ELF-1 (cell line): ENCODE measurements at places on chromosomes 7 and 10.

DNA sequence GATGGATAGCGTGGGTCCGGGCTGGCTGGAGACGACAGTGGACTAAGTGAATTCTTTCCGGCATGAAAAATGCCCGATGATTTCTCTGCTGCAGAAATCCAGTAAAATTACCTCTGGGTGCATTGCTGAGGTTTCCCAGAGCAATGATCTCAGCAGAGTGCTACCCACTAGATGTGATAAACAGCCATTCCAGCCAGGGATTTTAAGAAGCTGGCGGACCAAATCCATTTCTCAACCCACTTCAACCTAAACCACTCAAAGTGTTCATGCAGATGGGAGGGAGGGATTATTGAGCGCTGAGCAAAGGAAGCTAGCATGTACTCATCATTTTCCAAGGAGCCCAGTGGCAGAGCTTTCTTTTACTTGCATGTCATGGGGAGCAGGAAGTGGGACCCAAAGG is 116.7 kb downstream of the PRKCQ start:
- no peak for DNase-seq

GRCh38 chr10:34254596-34254995 is 560.5 kb downstream of the PARD3 start:
- DNase-seq: no peak

DNA sequence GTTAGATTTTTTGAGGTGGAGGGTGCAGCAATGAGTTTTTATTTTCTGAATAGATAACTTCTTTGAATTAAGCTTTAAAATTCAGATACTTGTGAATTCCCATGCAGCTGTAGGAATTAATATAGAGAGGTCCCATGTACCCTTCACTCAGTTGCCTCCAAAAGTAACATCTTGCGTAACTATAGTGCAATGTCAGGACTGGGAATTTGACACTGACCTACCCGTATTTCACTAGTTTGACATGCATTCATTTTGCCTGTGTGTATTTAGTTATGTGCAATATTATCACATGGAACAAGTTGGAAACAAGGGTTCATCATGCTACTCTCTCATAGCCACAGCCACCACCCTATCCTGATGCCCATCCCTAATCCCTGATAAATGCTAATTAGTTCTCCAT is 147.1 kb upstream of the IGFBP3 start:
- DNase-seq: no peak

DNA sequence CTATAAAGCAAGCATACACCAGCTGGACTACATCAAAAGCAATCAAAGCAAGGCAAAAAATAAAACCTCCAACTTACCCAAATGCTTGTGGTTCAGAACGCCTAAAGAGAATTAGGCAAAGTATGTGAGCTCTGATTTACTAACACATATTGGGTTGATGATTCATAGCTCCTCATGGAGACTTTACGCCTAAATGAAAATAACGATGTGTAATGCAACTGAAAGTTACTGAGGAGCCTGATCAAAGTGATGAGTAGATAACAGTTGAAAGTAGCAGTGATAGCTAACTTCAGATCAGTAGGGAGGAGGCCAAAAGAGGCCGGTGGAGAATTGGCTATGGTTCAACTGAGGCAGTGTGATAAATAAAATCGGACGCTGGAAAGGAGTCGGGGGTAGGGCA is 85.0 kb downstream of the MPP7 start:
- DNase-seq: no peak

DNA sequence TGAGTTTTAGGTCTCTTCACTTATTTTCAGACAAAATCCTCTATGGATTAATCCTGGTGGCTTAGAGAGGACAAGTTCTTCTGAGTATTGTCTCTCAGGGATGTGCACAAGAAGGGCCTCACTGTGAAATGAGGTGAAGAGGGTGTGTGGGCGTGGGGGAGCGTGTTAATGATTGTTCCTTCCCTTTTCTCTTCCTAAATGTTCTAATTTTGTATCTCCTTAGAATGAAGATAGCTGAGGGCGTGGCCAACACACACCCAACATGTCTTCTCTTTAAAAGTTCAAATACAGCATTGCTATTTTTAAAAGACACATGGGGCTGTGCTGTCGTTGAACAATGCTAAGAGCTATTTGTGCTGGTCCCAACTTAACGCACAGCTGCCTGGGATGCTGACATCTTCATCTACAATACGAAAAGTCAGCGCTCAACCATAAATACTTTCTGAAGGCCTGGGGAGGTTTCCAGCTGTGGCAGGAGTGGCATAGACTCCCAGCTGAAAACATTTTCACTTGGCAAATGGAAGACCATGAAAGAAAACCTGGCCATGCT is 135.9 kb downstream of the JCAD start:
- no peak for DNase-seq

DNA sequence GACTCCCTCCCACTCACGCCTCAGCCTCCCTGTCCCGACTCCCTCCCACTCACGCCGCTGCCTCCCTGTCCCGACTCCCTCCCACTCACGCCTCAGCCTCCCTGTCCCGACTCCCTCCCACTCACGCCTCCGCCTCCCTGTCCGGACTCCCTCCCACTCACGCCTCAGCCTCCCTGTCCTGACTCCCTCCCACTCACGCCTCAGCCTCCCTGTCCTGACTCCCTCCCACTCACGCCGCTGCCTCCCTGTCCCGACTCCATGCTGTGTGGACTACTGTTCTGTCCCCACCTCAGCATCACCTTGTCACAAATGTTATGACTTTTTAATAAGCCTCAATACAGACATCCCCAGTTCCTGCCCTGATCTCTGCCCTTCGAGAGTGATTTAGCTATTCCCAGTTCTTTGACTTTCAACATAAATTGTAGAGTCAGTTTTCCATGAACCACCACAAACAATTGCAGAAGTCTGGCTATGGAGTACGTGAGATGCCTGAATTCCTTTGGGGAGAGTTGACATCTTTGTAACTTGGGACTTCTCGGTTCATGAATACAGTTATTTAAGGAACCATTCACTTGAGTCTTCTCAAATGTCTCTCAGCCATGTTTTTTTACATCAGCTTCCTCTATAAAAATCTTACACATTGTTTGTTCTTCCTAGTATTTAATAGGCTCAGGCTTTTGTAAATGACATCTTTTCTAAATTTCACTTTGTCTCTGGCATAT is 71.9 kb downstream of the FOXL3 start:
- DNase-seq: no peak

- DNase-seq: no peak
Observed at GRCh38 chr7:130394421-130395195, 14.3 kb downstream of the CPA1 start.

GRCh38 chr7:99460651-99461050 is 5.3 kb downstream of the ATP5MF start:
- DNase-seq: no peak

DNA sequence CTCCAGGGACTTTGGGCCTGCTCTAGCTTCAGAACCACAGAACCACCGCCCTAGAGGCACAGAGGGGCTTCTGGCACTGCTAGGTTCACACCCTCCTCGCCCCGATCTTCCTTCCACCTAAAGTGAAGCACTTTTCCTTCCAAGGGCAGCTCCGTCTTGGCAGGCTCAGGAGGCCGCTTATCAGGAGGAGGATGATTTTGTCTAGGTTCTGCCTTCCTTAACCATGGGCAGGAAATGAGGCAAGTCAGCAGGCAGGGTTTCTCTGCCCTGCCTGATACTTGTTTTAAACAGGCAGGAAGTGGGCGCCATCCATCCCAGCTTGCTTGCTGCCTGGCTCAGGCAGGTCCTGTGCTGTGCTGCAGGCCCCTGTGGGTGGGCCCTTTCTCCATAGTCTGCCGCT is 8.3 kb upstream of the ATP6V0E2 start:
- DNase-seq: no peak

- DNase-seq: no peak
Observed at GRCh38 chr10:69814251-69814650, 12.5 kb downstream of the COL13A1 start.

GRCh38 chr10:3042589-3042988 is 24.8 kb upstream of the PFKP start:
- no peak for DNase-seq

DNA sequence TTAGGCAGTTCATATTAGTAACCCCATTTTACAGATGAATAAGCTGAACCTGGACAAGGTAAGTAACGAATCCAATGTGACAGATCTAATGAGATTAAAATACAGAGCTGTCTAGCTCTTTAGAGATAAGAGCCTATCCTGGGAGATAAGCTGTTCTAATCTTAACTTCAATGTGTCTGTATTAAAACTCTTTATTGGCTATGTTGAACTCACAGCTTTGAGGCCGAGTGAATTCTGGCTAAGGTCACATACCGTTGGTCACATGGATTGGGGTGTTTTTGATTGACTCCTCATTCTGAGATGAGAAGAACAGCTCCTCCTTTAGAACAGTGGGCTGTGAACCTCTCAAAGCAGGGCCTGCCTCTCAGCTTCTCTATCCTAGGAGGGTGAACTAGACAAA is 113.4 kb upstream of the EEPD1 start:
- no peak for DNase-seq

- peak; percentile 78 for DNase-seq
Observed at GRCh38 chr10:124616040-124616835, 127.9 kb downstream of the FAM53B start.

- peak; percentile 18 for DNase-seq
Observed at GRCh38 chr10:44172883-44173607, 211.9 kb downstream of the CXCL12 start.

- peak; percentile 70 for DNase-seq
Observed at GRCh38 chr7:22668971-22669401, 58.0 kb upstream of the IL6 start.

- DNase-seq: no peak
Observed at GRCh38 chr7:18834577-18834976, 282.9 kb downstream of the TWIST1 start.

DNA sequence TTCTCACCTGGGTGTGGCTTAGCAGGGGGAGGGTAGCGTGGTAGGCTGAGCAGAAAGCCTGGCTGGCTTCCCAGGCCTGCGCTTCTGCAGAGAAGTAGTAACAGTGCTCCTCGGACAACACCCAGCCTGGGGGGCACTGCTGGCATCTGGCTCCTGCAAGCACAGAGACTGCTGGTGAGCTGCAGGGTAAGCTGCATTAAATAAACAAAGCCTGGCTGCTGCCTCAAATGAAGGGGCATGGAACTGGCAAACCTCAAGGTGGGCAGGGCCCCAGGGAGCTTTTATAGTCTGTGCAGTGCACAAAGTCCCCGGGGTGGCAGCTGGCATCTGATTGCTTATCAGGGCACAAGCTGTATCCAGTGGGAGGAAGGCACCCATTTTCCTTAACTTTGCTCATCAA is 3.9 kb downstream of the KLRG2 start:
- no peak for DNase-seq

GRCh38 chr10:97222326-97222961 is 36.7 kb upstream of the SLIT1 start:
- DNase-seq: peak; percentile 82

- DNase-seq: no peak
Observed at GRCh38 chr10:120538091-120538490, 81.1 kb downstream of the PLPP4 start.

DNA sequence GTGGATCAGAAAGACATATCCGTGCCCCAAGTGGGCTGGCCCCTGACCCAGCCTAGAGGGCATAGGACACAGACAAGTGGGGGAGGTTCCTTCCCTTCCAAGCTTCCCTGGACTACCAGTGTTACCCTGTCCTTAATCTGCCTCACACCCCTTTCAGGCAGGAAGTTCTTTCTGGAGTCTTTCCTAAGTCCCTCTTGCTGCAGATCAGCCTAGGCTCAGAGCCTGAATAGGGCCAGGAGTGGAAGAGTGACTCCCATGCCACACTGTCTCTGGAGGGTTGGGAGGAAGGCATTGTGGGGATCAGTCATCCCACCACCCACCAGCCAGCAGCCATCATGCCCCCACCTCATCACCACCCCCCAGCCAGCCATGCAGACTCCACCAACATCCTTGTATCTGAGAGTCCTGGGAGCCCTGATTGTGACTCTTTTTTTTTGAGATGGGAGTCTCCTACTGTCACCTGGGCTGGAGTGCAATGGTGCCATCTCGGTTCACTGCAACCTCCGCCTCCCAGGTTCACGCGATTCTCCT is 22.6 kb downstream of the POLL start:
- DNase-seq: no peak

GRCh38 chr10:65891073-65891981 is 1034.5 kb upstream of the LRRTM3 start:
- DNase-seq: no peak

DNA sequence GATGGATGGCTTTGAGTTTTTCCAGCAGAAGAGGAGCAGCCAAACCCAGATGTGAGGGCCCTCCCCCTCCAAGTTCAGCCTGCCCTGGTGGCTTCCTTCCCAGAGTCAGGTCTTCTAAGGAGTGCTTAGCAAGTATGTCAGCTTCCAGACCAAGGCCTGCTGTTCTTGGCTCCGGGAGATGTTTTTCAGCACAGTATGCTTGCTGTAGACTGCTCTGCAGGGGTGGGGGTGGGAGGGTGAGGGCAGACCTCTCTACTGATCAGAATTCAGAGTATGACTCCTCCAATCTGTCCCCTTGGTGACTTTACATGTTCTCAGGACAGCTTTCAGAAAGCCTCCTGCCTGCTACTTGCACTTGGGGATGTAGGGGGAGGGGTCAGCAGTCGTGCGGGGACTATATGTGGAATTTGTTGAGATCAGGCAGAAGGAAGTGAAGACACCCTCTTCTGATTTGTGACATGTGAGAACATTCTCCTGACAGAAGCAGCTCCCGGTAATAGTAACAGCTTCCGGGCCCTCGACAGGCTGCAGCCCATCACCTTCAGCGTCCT is 516.4 kb upstream of the ZMIZ1 start:
- peak; percentile 45 for DNase-seq

- no peak for DNase-seq
Observed at GRCh38 chr7:103914147-103914899, 75.1 kb downstream of the RELN start.

DNA sequence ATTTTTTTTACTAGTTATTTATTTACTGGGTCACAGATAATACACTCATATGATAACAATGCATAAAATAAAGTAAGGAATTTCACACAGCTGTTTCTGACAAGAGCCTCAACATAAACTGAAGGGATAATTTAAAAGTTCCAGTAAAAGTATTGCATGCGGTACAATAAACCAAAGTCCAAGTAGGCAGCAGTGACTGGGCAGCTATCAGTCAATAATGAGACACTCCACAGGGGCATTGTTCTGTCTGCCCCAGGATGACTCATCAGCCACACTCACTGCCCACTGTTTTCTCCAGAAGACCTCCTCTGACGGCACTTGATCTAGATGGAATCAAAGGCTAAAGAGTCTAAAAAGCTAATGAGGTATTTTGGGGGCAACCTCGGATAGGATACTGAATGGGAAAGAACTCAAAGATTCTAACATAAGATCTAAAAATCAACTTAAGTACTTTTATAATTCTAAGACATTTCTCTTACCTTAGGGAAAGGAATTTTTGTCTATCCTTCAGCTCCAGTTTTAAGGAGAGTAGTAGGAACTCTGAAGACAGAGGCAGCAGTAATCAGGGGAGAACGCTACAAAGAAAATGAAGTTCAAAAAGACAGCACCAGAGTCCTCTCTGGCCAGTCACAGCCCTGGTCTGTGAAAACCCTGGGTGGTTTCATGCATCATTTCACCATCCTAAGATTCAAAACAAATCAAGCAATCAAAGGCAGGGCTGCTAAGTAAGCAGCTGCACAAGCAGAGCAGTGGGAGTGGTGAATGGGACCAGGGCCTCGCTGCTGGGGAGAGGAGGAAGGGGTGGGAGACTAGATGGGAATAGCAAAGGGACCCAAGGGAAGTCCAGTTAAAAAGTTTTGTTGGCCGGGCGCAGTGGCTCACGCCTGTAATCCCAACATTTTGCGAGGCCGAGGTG is 175.1 kb downstream of the AVL9 start:
- DNase-seq: peak; percentile 60

GRCh38 chr10:88952647-88953111 is at the start of gene ACTA2:
Gene ACTA2, minus strand, starts transcription at chr10:88952773. Its CDS starts 3,843 bp downstream, at chr10:88948930.
- peak; percentile 28 for DNase-seq
